Activated naive CD4-positive, alpha-beta T cell treated with Interleukin-2 at 50 U/mL for 16 hours (primary cell): ENCODE measurements at places on chromosomes 4 and X.
A peak's percentile ranks its signal among the peaks of the same experiment; 100 is the strongest.

- peak; percentile 47 for DNase-seq
These were observed 53.8 kb downstream of the VSIG4 start for GRCh38 chrX:65985922-65986588.

GRCh38 chr4:73844345-73844744, 7.9 kb downstream of the CXCL6 start:
- no peak for DNase-seq

- no peak for DNase-seq
These were observed 269.7 kb downstream of the GPC3 start for GRCh38 chrX:133715715-133716114.

GRCh38 chr4:8082517-8083055, 76.0 kb downstream of the ABLIM2 start:
- no peak for DNase-seq

GRCh38 chr4:187251896-187252295, 528.2 kb upstream of the FAT1 start:
- DNase-seq, result no peak

DNA sequence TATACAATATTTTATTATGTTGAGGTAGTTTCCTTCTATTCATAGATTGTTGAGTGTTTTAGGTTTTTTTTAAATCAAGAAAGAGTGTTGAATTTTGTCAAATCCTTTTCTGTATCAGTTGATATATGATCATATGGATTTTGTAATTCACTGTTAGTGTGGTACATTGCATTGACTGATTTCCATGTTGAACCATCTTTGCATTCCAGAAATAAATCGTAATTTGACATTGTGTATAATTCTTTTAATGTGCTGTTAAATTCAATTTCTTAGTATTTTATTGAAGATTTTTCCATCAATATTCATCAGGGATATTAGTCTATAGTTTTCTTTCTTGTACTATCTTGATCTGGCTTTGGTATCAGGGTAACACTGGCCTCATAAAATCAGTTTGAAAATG, 103.8 kb downstream of the LRBA start:
- DNase-seq, result no peak

GRCh38 chr4:15410750-15411149, 17.1 kb upstream of the C1QTNF7 start:
- no peak for DNase-seq

- DNase-seq, result peak; percentile 7
These were observed 109.1 kb downstream of the GPAT3 start for GRCh38 chr4:83644677-83645659.

GRCh38 chr4:150261571-150261970, 183.3 kb downstream of the DCLK2 start:
- no peak for DNase-seq

- no peak for DNase-seq
These were observed 34.3 kb downstream of the METAP1 start for GRCh38 chr4:99029852-99030251.

GRCh38 chr4:29309050-29309449, 1411.1 kb upstream of the PCDH7 start:
- DNase-seq, result no peak

DNA sequence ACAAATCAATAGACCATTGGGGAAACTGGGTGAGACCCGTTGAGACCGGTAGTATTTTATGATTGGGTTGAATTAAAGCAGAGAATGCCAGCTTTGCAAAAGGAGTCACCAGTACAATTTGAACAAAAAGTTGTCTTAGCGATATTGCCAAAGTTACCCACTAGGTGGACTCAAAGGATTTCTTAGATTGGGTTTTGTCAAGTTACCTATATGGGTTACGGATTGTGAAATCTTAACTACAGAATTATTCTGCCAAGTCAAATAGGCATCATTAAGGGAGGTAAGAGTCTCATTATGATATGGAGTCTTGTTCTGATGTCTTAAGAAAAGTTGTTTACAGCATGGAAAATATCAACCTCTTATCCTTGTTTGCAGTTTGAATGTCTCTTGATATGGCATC, 15.0 kb upstream of the CT47A1 start:
- DNase-seq, result no peak

DNA sequence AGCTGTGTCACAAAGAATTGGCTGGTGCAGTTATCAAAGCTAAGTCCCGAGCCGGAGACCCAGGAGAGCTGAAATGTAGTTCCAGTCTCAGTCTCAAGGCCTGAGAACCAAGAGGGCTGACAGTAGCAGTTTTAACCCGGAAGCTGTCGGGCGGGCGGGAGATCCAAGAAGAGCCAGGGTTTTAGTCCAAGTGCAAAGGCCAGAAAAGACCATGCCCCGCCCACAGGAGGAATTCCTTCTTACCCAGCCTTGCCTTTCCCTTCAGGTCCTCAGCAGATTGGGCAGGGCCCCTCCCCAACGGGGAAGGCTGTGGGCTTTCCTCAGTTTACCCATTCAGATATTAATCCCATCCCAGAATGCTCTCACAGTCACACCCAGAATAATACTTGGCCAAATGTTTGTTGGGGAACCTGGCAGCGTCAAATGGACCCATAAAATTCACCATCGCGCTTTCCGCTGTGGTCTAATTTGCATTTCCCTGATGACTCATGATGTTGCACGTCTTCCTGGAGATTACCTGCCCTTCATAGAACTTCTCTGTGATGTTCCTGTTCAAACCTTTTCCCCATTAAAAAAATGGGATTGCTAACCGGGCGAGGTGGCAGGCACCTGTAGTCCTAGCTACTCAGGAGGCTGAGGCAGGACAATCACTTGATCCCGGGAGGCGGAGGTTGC, 16.2 kb downstream of the MAEA start:
- DNase-seq, result peak; percentile 53

GRCh38 chr4:104905065-104905464, 241.6 kb upstream of the TET2 start:
- DNase-seq, result no peak

DNA sequence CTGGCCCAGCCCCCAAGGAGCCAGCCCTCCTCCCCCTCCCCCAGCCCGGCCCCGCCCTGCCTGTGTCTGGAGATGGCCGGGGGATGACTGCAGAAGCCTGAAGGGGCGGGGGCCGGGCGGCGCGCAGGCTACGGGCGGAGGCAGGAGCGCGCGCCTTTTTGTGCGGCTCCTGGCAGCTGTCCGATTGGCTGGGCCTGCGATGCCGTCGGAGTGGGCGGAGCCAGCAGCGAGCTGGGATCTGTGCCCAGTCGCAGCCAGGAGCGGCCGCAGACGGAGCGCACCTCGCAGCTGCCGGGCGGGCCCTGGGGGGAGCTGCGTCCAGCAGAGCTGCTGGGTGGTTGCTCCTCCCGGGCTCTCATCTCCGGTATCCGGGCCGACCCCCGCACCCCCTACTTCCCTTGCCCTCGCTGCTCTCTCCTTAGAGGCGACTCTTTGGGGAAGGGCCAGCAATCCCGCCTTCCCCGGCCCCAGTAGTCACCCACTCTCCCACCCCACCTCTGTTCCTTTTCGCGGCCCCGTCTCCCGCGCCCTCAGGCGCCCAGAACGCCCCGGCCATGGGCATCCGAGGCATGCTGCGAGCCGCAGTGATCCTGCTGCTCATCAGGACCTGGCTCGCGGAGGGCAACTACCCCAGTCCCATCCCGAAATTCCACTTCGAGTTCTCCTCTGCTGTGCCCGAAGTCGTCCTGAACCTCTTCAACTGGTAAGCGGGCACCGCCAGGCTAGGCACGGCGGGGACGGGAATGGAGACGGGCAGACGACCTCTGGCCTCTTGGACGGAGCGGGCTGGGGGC, at the start of gene GABRQ:
GABRQ (plus strand) TSS at position 247 of the 794 bp plus-strand sequence; CDS start at position 555, 308 bp downstream.
- no peak for DNase-seq

DNA sequence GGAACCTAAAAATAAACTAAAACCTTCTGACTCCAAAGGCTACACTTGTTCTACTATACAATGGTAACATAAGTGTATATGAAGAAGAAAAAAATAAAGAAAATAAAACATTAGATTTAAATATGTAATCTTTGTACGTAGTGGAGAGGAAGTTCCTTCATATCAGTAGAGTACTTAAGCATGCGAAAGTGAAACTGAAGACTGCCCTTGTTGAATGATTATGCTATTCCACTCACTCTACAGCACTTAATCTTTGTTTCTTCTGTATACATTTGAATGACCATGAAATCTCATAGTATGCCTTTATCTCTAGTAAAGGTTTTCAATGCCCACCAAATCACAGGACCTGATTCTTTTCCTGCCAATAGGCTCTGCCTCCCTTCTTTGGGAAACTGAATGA, 78.9 kb downstream of the NDST3 start:
- no peak for DNase-seq

DNA sequence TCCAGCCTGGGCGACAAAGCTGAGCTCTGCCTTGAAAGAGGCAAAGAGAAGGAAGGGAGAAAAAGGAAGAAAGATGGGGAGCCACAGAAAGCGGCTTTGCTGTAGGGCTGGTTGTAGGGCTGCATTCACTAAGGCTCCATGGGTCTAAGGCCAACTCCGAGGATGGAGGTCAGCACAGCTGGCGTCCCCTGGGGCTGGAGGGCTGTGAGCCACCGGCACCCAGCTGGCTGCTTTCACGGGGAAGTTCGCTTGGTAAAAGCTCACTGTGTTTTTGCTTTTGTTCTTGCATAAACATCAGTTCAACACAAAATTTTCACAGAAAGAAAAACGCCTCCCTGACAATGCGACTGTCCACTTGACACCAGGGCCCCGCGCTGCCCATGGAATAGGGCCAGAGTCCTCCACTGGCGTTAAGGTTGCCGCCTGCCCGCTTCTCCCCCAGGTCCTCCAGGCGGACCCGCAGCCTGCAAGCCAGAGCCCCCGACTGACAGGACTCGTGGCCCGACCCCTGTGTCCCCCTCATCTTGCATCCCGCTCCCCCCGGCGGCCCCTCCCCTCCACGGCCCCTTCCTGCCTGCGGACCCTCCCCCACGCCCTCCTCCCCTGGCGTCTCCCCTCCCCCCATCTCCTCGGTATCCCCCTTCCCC, 1.1 kb downstream of the RNF212 start:
- DNase-seq, result no peak

GRCh38 chr4:39544580-39545315, 17.5 kb upstream of the UGDH start:
- no peak for DNase-seq

DNA sequence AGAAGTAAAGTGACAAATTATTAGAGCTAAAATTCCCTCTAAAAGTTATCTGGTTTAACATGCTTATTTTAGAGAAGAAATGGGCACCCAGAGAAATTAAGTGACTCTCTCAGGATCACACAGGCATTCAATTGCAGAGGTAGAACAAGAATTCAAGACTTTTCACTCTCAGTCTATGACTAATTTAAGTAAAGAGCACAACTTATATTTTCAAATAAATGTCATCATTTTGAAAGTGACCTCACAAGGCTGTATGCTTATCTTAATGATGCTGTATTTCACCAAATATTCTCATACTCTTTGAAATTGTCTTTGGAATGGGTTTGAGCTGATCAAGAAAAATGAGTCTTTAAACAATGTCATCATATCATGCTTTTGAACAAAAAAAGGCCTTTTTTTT, 15.3 kb downstream of the GPR174 start:
- DNase-seq, result no peak

DNA sequence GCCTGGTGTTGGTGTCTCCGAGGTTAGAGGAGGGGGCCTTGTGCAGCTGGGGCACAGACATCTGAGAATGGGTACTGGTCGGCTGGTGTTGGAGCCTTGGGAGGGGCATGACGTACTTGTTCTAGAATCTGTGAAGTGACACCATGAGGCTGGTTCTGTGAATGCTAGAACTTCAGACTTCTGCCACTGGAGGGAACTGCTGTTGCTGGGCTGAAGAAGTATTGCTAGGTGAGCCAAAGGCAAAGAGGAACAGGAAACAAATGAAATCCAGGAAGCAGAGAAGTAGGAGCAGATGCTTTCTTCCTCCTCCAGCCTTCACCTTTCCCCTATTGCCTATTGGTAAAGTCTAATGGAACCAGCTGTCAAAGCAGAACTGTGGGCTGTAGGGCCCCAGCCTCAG, 120.9 kb upstream of the DDIT4L start:
- no peak for DNase-seq

DNA sequence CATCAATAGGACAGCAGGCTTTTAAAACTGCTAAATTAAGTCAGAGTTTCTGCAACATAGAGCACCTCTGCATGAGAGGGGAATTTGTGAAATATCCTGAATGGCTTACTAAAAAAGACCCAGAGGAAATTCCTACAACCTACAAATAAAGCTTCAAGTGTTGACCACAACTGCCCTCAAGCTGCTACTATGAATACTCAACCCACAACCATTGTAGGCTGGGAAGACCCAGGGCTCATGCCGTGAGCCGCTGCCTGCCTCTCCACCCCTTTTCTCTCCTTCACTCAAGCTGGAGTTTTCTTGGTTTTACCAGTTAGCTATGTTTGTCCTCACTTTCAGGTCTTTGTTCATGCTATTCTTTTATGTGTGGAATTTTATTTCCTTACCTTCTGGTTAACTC, 151.6 kb downstream of the EMCN start:
- no peak for DNase-seq

DNA sequence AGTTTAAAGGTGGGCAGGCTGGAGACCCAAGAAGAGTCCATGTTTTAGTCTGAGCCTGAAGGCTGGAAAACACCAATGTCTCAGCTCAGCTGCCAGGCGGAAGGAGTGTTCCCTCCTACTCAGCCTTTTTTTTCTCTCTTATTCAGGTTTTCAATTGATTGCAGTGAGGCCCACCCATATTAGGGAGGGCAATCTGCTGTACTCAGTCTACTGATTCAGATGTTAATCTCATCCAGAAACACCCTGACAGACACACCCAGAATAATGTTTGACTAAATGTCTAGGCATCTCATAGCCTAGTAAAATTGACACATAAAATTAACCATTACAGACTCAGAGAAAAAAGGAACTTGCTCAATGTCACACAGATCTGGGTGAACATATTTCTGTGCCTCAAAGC, 347.1 kb downstream of the GBA3 start:
- DNase-seq, result no peak

- DNase-seq, result no peak
These were observed 67.4 kb upstream of the WDR1 start for GRCh38 chr4:10184041-10184440.

- no peak for DNase-seq
These were observed 5.6 kb downstream of the MSANTD1 start for GRCh38 chr4:3254302-3255131.

DNA sequence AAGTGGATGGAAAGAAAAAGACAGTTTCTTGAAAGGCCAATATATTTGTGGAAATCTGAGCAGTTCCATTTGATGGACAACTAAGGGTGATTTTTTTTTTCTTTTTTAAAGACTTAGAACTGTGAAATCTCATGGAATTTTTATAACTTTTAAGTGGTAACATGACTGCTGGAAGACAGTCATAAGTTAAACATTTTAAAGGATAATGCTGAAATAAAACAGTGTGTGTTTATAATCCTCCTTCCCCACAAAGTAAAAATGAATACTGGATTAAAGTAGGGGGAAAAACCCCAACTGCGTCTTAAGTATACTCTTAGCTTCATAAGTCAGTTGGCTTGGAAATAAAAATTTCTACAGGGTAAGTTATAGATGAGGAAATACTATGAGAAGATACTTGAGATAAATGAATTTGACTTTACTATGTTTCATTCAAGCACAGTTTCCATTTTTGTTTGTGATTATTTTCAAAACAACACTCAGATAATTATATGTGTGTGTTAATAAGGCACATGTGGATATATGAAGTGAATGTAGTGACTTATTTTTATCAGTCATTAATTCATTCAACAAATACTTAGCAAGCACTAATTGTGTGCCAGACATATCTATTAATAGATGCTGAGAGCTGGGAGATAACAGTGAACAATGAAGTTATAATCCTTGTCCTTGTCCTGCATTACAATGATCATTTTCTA, 129.2 kb upstream of the ETNPPL start:
- no peak for DNase-seq

- no peak for DNase-seq
These were observed 13.8 kb downstream of the ATP10D start for GRCh38 chr4:47498899-47499298.
